ENCODE measurements at places on chromosomes 7 and 10.
A peak's percentile ranks its signal among the peaks of the same experiment; 100 is the strongest.

DNA sequence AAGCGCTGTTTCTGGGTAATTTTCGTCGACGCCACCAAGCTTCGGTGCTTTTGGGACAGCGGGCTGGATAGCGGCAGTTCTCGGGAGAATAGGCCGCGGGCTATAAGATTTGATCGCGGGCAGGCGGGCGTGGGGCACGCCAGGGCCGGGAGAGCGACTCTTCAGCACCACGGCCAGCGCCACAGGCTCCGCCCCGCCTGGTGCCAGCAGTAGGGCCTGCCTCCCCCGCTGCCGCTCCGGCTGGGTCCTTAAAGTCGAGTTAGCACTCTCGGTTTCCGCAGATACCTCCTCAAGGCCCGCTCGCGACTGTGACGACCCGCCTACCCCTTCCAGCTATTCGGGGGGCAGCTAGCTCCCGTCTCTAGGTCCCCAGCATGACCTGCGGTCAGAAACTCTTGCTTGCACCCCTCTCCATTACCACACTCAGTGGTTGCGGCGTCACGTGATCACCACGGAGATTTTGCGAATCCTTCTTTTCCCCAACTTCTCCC is 9.4 kb downstream of the NXPH1 start:
- no peak for DNase-seq

DNA sequence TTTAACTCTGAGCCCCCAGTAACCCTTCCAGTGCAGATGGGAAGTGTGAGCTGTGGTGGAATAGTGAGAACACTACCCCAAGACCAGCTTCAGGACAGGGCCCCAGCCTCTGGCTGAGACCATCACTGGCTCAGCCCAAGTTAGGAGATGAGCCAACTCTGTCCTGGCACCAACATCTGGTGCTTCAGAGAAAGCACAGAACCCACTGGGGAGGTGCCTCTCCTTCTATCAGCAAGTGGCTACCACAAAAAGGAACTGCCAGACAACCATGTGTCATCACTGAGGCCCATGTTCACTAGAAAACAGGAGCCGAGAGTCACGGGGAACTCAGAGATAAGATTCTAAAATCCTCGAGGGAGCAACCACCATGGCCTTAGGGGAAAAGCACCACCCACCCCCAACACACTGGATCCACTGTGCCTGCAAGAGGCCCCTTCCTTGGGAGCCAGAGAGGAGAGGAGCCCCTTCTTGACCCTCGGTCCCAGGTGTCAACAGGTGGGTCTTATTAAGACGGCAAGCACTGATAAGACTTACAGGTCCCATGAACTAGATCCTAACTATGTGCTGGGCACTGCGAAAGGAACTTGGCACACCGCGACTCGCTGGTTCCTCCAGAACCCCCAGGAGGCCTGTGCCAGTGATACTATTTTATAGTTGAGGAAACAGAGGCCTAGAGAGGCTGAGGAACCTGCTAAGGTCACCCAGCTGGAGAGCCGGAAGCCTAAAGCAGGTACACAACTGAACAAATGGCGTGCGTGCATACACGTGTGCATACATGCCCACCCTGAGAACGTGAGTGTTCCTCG is 102.7 kb downstream of the FAM53B start:
- peak; percentile 38 for DNase-seq

DNA sequence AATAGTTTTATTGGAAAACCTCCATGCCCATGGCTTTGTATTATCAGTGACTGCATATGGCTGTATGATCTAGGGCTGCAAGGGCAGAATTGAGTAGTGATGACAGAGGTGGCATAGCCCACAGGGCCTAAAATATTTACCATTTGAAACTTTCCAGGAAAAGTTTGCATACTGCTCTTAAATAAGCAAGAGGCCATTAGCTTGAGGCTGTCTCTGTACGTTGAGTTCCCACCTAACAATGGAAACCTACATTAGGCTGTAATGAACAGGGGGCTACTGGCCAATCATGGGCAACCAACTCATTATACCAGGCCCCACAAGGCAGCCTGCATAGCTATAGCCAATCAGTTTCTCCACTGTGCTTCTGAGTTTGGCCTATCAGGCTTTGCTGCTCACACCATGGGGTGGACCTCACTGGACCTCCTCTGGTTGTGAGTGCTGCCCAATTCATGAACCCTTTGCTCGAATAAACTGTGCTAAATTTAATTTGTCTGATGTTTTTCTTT is 673 bp upstream of the ST8SIA6 start:
- no peak for DNase-seq

- DNase-seq = no peak
Observed at GRCh38 chr10:32360241-32360640, 13.3 kb upstream of the EPC1 start.

- no peak for DNase-seq
Observed at GRCh38 chr10:45429790-45430189, 55.8 kb downstream of the ALOX5 start.

GRCh38 chr7:6209340-6209739 is 63.1 kb downstream of the CYTH3 start:
- DNase-seq = no peak

DNA sequence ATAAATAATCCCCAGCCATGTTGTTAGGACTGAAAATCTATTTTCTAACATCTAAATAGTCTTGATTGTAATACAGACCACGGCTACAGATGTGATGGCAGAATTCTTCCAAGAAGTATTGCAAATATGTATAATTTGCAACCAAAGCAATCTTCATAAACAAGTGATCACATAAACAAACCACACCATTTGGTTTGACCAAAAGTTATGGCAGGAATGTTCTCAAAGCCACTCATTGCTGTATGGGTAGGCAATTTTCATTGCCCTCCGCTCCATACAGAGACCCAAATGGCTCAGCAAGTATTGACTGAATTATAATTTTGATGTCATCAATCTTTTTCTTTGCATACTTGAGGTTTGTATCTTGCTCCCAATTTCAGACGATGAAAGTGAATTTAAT is 19.0 kb upstream of the RHOBTB1 start:
- DNase-seq = no peak

- no peak for DNase-seq
Observed at GRCh38 chr10:103803941-103804340, 51.4 kb downstream of the SH3PXD2A start.

DNA sequence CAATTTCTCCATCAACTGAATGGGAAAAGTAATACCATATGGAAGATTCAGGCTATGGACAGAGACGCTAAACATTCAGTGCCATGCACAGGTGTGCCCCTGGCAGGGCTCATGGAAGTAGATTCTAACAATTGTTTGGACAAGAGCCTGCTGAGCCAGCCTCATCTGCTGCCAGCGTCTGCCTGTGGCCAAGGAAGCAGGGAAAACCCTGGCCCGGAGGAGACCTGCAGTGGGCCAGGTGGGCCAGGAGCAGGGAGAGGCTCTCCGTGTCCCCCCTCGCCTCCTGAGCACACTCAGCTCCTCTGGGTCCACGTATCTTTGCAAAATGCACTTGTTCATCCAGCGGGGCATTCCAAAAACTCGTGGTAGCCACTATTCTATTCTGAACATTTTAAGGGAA is 130.1 kb downstream of the TCERG1L start:
- DNase-seq = no peak

- DNase-seq = peak; percentile 81
Observed at GRCh38 chr7:98211221-98211675, at the start of gene BHLHA15. BHLHA15 (plus strand) TSS chr7:98211439; CDS start chr7:98212310, 871 bp downstream.

GRCh38 chr10:104735757-104736391 is 94.8 kb downstream of the SORCS3 start:
- DNase-seq = no peak

DNA sequence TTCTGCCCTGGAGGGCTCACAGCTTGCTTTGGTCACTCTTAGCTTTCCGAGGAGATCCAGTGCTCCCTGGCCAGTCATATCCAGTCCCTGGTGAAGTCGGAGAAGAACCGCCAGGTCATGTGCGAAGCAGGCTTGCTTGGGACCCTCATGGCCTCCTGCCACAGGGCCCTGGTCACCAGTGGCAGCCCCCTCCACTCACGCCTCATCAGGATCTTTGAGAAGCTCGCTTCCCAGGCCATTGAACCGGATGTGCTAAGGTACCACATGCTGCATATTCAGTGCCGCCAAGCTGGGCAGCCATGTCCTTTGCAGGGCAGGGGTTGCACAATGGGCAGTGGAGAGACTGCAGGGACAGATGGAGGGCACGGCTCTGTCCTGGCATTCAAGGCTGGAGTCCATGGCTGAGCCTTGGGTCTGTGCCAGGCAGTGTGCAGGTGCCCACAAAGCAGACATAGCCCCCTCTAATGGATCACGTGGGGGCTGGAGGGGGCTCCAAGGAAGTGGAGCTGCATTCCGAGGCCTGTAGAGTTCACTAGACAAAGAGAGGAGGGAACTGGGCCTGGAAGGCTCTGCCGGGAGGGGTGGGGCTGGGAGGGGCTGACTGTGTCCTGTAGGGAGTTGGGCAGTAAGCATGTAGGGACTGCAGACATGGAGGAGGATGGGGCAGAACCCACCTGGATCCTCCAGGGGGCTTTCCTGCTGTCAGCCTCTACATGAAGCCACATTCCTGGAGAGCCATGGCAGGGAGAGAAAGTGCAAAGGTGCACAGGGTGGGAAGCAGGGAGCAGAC is 89.9 kb downstream of the WDFY4 start:
- no peak for DNase-seq

DNA sequence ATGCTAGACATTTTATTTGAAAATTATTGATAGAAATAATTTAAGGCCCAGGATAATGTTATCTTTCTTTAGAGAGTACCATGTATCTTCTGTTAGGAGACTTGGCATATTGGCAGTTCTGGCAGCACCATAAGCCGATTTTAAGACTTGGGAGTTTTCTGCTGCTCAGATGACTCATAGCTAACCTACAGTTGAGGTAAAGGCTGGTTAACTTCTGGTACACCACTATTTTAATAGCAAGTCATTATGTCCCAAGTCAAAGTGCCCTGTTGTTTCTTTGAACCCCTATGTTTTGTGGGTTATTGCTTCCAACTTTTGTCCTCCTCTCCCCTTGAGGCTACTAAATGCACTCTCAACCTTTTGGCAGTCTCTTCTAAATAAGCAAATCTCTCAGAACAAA is 25.2 kb downstream of the ATRNL1 start:
- no peak for DNase-seq

- DNase-seq = peak; percentile 80
Observed at GRCh38 chr7:157278791-157279724, 57.7 kb upstream of the DNAJB6 start.

DNA sequence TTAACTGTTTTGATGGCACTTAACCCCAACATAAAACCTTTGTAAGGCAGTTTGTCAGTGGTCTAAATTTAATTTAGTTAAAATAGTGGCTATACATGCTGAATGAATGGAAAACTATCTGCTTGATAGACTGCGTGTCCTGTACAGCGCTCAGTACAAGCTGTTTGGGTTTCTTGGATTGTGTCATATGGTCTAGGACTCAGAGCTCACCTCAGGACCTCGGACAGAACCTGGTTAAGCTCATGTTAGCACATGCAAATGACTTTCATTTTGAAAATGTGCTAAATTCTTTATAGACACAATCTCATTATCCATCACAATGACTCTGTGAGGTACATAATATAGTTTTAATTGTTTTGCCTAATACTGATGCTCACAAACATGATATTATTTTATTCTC is 55.7 kb upstream of the RELN start:
- DNase-seq = no peak

- DNase-seq = no peak
Observed at GRCh38 chr7:157525491-157525915, 188.7 kb downstream of the DNAJB6 start.

- DNase-seq = no peak
Observed at GRCh38 chr10:131574363-131574706, 262.8 kb upstream of the TCERG1L start.

GRCh38 chr10:21889477-21890275 is 113.9 kb downstream of the DNAJC1 start:
- no peak for DNase-seq

DNA sequence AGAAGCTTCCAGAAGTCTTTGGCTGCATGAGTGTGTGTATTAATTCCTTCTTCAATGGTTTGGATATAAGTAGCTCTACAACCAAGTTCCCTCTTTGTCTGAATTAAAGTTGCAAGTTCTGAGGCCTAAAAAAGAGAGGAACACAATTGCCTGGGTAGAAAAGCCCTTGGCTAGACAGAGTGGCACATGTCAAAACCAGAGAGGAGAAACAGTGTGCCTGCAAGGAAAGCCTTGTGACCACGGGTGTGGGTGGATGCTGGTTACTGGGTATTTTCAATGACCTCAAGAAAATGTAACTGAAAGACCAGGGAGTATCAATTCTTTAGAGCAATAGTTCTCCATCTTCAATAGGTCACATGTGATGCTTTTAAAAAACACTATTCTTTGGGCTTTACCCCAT is 148.3 kb downstream of the SVIL start:
- DNase-seq = no peak

GRCh38 chr7:95933618-95934017 is 161.3 kb downstream of the DYNC1I1 start:
- no peak for DNase-seq

GRCh38 chr7:47664650-47665195 is 82.8 kb upstream of the TNS3 start:
- DNase-seq = no peak

DNA sequence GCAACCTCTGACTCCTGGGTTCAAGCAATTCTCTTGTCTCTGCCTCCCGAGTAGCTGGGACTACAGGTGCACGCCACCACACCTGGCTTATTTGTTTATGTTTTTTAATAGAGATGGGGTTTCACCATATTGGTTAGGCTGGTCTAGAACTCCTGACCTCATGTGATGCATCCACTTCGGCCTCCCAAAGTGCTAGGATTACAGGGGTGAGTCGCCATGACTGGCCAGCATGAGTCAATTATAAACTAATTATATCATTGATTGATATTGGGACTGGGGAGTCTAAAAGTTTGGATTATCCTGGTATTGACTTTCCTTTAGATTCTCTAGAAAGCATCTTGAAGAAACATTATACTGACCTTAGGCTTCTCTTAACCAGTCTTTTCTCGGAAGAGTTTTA is 73.9 kb upstream of the CCNY start:
- DNase-seq = no peak
